ENCODE measurements at places on chromosomes 5 and 9.

GRCh38 chr5:159051421-159052282 lies 48.1 kb downstream of the EBF1 start:
- peak; percentile 8 for DNase-seq

DNA sequence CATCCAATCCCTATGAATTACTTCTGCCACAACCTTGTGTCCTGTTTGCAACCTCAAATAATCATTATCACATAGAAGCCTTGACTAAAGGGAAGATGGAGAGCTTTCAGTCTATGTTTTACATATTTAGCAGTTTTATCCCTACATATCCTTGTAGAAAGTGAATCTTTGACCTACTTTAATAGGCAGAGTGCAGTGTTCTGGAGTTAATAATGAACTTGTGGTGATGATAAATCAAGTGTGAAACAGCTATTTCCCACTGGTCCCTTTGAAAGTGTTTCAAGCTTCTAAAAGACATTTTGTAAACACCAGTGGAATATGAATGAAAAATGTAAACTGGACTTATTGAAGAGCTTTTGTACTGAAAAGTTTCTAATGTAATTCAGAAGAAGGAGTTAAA lies 406.7 kb downstream of the GABRG2 start:
- DNase-seq: peak; percentile 63

GRCh38 chr5:169024421-169024820 lies 276.5 kb downstream of the SLIT3 start:
- no peak for DNase-seq

- peak; percentile 52 for DNase-seq
These were observed 32.7 kb upstream of the FSD1L start for GRCh38 chr9:105414947-105415661.

- DNase-seq: no peak
These were observed 79.8 kb downstream of the RGS7BP start for GRCh38 chr5:64585646-64586045.

DNA sequence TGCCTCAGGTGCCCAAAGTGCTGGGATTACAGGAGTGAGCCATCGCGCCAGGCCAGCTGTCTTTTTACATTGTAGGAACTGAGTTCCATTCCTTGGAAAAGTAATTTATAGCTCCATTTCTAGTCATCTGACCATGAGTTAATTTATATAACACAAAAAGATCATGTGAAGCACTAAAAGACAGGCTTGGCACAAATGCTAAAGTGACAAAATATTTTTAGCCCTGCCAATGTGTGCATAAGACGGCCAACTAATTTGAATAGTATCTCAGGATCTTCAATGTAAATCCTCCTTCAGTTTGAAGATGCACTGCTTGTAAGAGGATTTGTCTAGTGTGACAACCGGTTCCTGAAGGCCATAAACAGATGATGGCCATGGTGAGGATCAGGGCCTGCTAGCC lies 49.1 kb downstream of the MTMR12 start:
- no peak for DNase-seq

DNA sequence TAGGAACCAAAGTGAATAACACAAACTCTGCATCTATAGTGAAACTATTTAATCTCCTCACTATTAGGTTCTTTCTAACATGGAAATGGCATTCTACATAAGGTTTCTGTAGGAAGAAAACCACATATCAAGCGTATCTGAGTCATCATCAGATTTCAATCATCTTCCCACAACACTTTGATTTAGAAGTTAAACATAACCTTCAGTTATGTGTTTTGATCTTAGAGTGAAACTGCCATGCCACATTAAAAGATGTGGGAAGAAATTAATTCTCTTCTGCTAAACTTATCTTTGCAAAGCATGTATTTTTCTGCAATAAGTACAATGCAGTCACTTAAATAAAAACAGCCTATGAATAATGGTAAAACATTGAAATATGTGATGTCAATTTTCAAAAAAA lies 55.0 kb downstream of the MEF2C start:
- no peak for DNase-seq

GRCh38 chr5:133664422-133664821 lies 52.1 kb upstream of the FSTL4 start:
- DNase-seq: peak; percentile 94

DNA sequence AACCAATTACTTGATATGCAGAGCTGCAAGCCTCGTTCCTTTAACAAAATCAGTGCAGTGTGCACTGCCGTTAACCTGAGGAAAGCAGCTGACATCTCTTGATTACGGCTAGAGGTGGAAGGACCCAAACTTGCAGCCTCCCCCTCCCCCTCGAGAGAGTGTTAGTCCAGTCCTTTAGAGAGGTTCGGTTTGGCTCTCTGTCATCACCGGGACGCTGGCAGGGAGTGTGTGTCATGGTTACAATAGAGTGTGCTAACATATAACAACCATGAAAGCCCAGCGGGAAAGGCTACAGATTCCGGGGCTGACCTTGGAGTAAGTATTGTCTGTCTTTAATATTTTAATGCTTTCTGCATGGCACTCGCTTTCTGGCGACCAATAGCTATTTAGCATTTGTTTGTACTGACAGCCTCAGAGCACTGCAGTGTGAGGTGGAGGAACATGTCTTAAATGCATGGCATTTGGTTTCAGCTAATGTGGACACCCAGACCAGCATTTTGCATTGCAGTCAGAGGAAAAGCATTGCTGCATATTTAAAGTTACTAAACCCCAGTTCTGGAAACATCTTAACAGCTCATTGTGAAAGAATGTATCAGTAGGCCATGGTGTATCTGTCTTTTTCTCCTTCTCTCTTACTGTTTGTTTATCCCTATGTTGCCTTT lies 237.5 kb downstream of the CD180 start:
- DNase-seq: peak; percentile 67

- DNase-seq: no peak
These were observed 171.2 kb downstream of the TSSK1B start for GRCh38 chr5:113263545-113263944.

- DNase-seq: no peak
These were observed 40.7 kb upstream of the ADAMTS2 start for GRCh38 chr5:179385914-179386313.

DNA sequence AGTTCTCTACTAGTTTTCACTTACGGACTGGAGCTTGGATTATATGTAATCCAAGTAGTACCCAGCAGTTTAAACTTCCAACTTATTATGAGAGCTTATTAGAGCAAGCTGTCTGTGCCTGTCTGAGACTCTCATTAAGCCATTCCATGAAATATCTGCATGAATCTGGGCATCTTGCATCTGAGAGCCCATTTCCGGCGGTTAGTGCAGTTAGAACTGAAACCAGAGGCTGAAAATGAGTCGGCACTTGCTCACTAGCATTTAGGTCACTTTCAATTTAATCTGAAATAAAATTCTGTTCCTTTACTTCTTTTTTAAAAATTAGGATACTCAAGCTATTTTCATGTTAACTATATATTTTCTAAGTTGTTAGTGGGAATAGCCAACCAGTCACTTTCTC lies 102.2 kb downstream of the MEGF10 start:
- DNase-seq: no peak

- peak; percentile 85 for DNase-seq
These were observed 55.9 kb upstream of the UNC5A start for GRCh38 chr5:176754376-176754973.

DNA sequence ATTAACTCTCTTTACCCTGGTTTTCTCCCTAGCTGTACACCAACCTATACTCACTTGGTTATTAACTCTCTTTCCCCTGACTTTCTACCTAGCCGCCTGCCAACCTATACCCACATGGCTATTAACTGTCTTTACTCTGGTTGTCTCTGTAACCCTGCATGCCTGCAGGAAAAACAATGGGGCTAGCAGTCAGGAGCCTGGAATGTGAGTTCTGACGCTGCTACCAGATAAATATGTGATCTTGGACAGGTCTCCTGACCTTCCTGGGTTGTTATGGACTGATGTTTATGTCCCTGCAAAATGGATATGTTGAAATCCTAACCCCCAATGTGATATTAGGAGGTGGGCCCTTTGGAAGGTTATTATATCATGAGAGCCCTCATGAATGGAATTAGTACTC lies 119.2 kb downstream of the SMARCA2 start:
- DNase-seq: peak; percentile 45

DNA sequence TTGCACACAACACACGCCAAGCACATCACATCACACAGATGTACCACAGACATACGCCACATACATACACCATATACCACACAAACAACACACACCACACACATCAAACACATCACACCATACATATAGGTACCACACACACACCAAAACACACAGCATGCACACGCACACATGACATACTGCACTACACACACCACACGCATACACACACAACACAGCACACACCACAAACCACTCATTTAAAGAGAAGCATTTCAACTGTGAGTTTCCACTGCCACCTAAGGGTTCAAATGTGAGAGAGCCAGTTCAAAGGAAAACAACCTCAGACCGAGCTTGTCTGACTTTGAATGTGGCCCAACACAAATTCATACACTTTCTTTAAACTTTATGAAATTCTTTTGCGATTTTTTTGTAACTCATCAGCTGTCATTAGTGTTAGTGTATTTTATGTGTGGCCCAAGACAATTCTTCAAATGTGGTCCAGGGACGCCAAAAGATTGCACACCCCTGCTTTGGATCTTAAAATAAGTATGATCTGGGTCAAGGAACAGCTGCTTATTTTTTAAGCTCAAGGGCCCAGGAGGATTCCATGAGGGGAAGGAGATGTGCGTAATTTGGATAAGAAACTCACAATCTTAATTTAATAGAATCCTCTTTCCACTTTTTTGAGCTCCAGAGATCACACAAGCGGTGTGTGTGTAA lies 494.6 kb downstream of the GADD45G start:
- DNase-seq: peak; percentile 42

DNA sequence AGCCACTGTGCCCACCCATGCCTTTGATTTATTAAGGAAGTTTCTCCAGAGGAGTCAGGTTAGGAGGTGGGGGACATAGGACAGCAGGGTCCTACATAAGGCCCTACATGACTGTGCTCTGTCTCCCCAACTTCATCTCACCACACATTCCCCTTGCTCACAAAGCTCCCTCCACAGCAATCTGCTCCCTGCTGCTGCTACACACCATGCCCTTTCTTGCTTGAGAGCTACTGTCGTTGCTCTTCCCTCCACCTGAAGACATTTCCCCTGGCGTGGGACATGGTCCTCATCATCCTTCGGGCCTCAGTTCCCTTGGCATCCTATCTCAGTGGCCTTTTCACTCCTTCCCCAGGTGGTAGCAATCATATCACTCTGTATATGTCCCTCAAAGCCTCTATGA lies 75.9 kb upstream of the DAPK1 start:
- no peak for DNase-seq

GRCh38 chr5:159426694-159427093 lies 96.4 kb upstream of the IL12B start:
- DNase-seq: no peak

- DNase-seq: no peak
These were observed 49.8 kb downstream of the TRPM3 start for GRCh38 chr9:71071633-71072032.

DNA sequence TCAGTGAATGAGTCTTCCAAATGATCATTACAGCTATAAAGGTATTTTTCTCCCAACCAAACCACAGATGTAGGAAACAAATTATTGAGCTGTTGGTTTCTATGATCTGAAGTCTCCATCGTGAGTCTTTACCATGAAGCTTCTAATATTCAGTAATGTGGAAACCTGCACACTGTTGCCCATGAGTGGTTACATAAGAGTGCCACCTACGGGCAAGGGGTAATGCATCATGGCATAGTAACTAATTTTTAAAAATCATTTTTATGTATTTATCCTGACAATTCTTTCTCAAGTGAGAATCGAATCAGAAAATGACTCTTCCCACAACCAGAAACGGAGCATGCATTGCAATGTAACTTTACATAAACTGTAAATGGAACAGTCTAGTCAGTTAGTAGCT lies 282.5 kb upstream of the SMARCA2 start:
- DNase-seq: peak; percentile 30

DNA sequence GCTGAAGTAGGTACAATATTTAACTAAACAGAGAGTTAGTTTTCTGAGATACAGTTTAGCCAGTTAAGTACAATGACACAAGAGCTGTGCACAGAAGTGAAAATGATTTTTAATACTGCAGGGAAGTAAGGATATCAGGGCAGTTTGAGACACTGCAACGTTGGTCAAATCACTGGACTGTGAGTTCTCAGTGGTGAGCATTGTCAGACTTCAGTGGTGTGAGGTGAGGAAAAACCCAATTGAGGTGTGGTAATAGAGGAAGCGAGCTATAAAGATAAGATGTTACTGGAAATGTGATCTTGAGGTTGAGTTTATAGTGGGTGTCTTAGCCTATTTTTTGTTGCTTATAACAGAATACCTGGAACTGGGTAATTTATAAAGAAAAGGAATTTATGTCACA lies 12.8 kb upstream of the FBXL7 start:
- DNase-seq: no peak

DNA sequence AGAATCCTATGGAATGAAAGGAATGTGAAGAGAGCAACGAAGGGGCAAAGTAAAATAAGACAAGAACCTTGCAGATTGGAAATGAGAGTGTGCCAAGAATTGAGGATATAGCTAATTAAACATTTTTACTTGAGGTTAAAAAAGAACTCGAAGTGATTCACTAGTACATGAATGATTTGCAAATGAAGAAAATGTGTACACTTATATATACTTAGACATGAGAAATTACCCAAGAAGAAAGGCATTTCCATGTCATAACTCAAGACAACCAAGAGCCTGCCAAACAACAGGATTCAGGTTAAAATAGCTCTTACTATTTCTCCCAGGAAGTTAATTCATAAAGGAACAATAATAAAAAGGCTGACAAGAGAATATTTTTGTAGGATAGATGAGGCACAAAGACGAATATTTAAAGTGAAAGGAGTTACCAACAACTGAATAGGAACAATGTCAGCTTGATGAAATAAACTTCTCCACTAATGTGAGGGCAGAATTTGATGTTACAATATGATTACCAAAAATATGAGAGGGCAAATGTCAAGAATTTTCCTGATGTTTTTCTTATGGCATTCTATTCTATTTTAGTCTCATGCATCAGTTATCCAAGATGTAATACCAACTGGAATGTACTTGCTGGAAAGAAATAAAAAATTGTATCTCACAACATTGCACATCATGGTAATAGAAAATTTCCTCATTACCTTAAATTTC lies 18.9 kb upstream of the NPR3 start:
- peak; percentile 60 for DNase-seq

- DNase-seq: no peak
These were observed 60.6 kb downstream of the NSUN2 start for GRCh38 chr5:6572086-6572824.

DNA sequence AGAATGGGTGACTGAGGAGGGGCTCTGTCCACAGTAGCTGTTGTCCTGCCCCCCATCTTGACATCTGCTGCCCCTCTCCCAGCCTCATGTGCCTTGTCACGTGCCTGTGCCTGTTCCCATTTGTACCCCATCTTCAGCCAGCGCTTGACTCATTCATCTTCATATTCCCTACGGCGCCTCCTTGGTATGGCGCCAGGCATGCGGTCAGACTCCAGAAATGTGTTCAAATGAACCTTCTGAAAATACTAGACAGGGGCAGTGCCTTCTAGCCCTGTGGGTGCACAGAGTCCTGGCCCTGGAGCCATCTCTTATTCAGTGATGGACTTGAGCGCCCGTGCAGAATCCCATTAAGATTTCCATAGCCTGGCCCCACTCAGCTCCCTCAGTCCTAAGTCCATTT lies 46.2 kb downstream of the CFAP77 start:
- no peak for DNase-seq

GRCh38 chr9:127545196-127546124 lies 66.6 kb upstream of the STXBP1 start:
- peak; percentile 99 for DNase-seq

- DNase-seq: no peak
These were observed 42.0 kb downstream of the SUB1 start for GRCh38 chr5:32627219-32627870.
